Activated CD4-positive, alpha-beta memory T cell treated with anti-CD3 and anti-CD28 coated beads for 36 hours (primary cell): ENCODE measurements at places on chromosomes 2 and 18.
A peak's percentile ranks its signal among the peaks of the same experiment; 100 is the strongest.

GRCh38 chr18:1050012-1050657 is 145.5 kb downstream of the ADCYAP1 start:
- H3K36me3 ChIP-seq = no peaks in the 10 kb centered on the region
- H3K27me3 ChIP-seq = no peaks in the 10 kb centered on the region
- no peak for DNase-seq
- no peak overlapping the region for H3K4me3 ChIP-seq
- no peak overlapping the region for H3K27ac ChIP-seq

GRCh38 chr2:102139851-102140250 is 2.7 kb upstream of the IL1R1 start:
- peaks cover 42% of the 10 kb centered on the region for H3K36me3 ChIP-seq
- peaks cover 31% of the 10 kb centered on the region for H3K27me3 ChIP-seq
- no peak for DNase-seq
- peak overlapping the region; percentile 70 for H3K27ac ChIP-seq
- peaks cover 61% of the 10 kb centered on the region for H3K4me1 ChIP-seq

DNA sequence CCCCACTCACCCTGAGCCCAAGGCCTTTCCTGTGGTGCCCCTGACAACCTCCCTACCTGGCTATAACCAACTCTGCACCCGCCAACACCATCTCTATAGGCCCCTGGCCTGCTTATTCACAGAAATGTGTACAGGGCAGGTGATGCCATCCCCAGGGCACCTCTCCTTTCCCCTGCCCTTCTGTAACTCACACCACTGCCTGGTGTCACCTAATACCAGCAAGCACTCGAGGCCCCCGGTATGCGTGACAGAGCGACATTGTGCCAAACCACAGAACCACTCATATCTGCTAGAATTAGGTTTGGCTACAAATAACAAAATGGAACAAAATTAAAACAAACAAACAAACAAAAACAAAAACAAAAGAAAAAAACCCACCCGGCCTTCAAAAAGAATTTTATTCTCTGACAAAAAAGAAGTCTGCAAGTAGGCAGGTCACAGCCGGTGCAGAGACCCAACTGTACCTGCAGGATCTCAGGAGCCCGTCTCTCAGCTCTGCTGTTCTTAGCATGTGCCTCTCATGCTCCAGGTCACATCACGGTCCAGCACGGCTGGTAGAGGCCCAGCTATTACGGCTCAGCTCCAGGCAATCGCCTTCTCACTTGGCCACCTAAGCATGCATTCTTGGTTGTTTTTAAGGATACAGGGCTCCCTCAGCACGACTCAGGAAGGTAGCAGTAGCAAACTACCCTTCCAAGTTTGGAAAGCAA is 51.4 kb downstream of the FAM178B start:
- H3K4me3 ChIP-seq = no peak overlapping the region
- no peaks in the 10 kb centered on the region for H3K27me3 ChIP-seq
- no peaks in the 10 kb centered on the region for H3K36me3 ChIP-seq
- DNase-seq = no peak
- H3K27ac ChIP-seq = no peak overlapping the region

DNA sequence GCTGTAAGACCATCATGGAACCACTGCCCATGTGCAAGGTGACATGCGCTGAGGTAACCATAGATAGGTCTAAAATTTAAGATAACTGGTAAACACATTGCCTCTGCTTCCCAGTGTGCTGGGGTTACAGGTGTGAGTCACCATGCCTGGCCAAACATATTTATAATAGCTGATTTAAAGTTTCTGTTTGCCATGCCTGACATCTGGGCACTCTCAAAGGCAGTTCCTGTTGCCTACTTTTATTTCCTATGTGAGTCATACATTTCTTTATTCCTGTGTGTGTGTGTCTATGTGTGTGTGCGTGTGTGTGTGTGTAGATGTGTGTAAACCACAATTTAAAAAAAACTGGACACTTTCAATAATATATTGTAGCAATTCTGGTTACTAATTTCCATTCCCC is 415.2 kb upstream of the NETO1 start:
- H3K27ac ChIP-seq = no peak overlapping the region
- H3K36me3 ChIP-seq = no peaks in the 10 kb centered on the region
- no peak for DNase-seq
- H3K4me1 ChIP-seq = no peaks in the 10 kb centered on the region
- H3K4me3 ChIP-seq = no peak overlapping the region

- DNase-seq = no peak
- H3K27me3 ChIP-seq = no peaks in the 10 kb centered on the region
- H3K36me3 ChIP-seq = peaks cover 47% of the 10 kb centered on the region
- H3K4me1 ChIP-seq = peaks cover 41% of the 10 kb centered on the region
- no peak overlapping the region for H3K4me3 ChIP-seq
These were observed 7.6 kb downstream of the FAM168B start for GRCh38 chr2:131085646-131086045.

- no peak overlapping the region for H3K4me3 ChIP-seq
- DNase-seq = no peak
- H3K36me3 ChIP-seq = peaks cover 76% of the 10 kb centered on the region
- H3K27me3 ChIP-seq = no peaks in the 10 kb centered on the region
- peaks cover 19% of the 10 kb centered on the region for H3K4me1 ChIP-seq
- no peak overlapping the region for H3K27ac ChIP-seq
These were observed 21.7 kb downstream of the MRPS5 start for GRCh38 chr2:95099910-95100309.

DNA sequence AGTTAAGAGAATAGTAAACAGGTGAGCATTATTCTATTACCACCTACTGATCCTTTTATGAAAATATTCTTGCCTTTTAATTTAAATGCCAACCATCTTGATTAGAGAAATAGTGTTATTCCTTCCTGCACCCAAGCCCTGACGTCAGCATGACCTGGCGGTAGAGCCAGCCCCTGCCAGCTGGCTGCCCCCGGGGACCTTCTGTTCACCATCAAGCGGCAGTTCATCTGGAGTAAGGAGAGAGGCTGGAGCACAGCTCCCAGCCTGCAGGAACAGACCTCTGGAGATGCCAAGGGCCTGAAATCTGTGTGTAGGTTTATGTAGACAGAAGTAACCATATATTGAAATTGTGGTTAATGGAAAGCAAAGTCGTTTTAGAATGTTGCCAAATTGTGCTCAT is 171.8 kb downstream of the GBX2 start:
- H3K27ac ChIP-seq = no peak overlapping the region
- no peaks in the 10 kb centered on the region for H3K36me3 ChIP-seq
- no peaks in the 10 kb centered on the region for H3K27me3 ChIP-seq
- no peaks in the 10 kb centered on the region for H3K4me1 ChIP-seq
- DNase-seq = no peak
